ENCODE measurements at places on chromosomes 6 and 20.

GRCh38 chr6:122248001-122248669, 151.3 kb upstream of the HSF2 start:
- DNase-seq, result no peak

- DNase-seq, result no peak
Observed at GRCh38 chr6:157236040-157236725, 87.1 kb downstream of the TMEM242 start.

GRCh38 chr20:32278199-32278643, 770 bp downstream of the KIF3B start:
- no peak for DNase-seq

DNA sequence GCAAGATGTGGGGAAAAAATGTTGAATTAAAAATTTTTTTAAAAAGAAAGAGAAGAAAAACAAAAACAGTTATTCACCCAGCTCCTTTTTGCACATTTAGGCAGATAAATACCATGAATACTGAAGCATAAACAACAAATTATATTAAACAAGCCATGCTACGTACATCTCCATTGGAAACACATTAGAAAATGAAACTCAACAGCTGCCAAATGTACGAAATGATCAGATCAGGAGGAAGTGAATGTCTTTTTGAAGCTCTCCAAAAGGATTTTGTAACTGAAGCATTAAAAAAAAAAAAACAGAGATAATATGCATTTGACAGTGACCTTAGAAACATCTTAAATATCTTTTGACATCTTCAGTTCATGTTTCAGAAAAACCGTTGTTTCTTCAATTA, 56.7 kb downstream of the CD83 start:
- DNase-seq, result no peak

- DNase-seq, result no peak
Observed at GRCh38 chr6:6856538-6857523, 250.9 kb upstream of the RREB1 start.

- DNase-seq, result peak; percentile 87
Observed at GRCh38 chr6:30344868-30345671, at the start of gene RPP21. TSS of gene RPP21 (plus strand) at chr6:30345156. CDS start at chr6:30345172, 16 bp downstream.

DNA sequence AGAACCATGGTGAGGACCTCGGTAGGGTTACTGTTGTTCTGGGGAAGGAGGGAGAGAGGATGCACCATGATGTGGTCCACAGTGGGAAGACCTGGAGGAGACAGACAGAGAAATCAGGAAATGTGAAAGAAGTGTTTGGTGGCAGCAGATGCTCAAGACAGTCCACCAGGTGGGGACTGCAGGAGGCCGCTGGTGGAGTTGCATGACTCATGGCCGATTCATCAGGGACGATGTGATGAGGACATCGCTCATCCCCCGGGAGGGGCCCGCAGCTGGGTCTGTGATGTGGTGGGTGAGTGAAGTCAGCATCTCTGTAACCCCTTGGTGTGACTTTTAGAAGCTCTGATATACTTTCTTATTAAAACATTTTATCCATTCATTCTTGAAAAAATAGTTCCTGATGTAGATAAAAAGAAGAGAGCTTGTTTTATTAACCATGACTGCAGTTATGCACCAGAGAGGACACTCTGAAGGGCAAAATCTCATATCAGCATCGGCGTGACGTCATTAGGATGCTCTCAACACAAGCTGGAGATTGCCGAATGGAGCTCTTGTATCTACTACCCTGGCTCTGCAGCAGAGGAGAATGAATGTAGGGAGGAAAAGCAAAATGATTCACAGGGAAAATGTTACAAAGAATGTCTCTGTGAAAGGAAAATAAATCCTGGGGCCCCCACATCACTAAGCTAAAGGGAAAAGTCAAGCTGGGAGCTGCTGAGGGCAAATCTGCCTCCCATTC, 71.2 kb downstream of the RAMACL start:
- no peak for DNase-seq

DNA sequence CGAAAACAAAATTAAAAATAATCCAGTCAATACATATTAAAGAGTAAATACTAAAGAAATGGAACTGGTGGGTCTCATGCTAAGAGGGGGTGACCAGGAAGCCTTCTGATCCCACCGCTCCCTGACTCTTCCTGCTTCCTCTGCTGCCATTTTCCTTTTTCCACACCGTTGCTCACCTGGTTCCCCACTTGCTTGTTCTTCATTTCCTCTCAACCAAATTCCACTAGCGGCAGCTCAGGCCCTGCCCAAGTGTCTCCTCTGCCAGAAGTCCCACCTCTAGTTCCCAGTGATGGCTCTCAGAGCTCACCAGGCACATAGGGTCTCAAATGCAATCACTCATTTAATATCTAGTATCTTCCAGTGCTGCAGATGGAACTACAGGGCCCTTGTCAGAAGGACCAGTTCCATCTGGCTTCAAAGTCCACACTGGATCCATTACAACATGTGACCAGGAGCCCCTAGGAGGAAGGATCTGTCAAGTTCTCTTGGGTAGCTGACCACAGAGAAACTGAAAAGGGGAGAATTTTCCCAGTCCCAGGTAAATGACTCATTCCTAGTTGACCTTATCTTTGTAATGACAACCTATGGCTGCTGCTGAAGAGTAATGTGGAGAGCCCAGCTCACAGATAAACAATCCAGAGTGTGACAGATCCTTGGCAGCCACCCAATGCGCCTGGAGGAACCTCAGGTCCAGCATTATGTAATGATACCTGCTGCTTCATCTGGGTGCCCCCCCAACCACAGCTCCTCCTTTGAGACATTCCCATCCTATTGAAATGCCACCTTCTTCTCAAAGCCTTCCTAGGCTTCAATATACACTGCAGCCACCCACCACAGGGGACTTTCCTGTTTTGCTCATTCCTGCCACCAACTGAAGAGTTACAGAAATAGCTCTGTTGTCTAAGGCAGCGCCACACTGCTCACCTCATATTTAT, 38.2 kb downstream of the ELMO2 start:
- no peak for DNase-seq

- DNase-seq, result no peak
Observed at GRCh38 chr6:108350528-108350927, 55.7 kb downstream of the AFG1L start.

- no peak for DNase-seq
Observed at GRCh38 chr6:29907637-29908340, 34.5 kb upstream of the HLA-A start.

- DNase-seq, result no peak
Observed at GRCh38 chr20:20461551-20461950, 93.6 kb downstream of the INSM1 start.

- DNase-seq, result no peak
Observed at GRCh38 chr6:117761610-117762009, 86.3 kb downstream of the NUS1 start.

DNA sequence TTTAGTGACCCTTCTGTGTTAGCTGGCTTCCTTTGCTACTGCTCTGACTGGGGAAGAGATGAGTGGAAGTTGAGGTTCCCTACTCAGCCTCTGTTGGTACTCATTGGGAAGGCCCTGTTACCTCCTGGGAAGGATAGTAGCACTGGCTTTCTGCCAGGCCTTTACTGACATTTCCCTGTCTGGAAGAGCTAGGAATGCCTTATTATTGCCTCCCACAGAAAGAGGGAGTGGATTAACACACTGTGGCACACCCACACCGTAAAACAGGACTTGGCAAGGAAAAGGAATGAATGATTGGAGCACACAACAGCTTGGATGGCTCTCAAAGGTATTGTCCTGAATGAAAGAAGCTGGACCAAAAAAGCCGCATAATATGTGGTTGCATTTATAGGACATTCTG, 12.2 kb downstream of the ZNF831 start:
- DNase-seq, result peak; percentile 10

DNA sequence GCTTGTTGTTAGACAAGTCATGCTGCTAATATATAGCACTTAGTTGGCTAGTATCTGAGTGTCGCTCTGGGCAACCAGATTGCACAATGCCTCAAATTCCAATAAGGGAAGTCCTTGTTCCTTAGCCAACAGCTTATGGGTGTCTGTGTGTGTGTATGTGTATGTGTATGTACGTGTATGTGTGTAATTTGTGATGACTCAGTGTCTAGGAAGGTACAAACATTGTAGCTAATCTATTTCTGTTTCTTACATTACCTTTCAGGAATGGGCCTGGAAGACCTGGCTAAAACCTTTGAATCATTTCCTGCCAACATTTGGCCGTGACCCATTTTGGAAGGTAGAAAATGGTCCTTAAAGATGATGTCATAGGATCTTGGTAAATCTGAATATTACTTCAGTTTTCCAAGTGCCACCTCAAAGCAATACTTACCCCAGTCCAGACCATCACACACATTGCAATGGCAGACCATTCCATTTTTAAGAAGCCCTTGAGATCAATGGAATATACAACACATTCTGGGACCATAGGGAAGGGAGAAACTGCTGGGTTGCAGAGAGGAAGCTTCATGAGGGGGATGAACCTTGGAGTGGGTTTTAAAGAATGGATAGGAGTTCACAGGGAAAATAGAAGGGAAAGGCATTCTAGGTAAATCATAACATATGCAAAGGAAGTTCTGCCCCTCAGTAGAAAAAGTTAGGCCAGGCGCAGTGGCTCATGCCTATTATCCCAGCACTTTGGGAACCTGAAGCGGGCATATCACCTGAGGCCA, 25.1 kb downstream of the NEDD9 start:
- DNase-seq, result peak; percentile 37

- no peak for DNase-seq
Observed at GRCh38 chr6:108543175-108543940, 17.4 kb upstream of the FOXO3 start.

DNA sequence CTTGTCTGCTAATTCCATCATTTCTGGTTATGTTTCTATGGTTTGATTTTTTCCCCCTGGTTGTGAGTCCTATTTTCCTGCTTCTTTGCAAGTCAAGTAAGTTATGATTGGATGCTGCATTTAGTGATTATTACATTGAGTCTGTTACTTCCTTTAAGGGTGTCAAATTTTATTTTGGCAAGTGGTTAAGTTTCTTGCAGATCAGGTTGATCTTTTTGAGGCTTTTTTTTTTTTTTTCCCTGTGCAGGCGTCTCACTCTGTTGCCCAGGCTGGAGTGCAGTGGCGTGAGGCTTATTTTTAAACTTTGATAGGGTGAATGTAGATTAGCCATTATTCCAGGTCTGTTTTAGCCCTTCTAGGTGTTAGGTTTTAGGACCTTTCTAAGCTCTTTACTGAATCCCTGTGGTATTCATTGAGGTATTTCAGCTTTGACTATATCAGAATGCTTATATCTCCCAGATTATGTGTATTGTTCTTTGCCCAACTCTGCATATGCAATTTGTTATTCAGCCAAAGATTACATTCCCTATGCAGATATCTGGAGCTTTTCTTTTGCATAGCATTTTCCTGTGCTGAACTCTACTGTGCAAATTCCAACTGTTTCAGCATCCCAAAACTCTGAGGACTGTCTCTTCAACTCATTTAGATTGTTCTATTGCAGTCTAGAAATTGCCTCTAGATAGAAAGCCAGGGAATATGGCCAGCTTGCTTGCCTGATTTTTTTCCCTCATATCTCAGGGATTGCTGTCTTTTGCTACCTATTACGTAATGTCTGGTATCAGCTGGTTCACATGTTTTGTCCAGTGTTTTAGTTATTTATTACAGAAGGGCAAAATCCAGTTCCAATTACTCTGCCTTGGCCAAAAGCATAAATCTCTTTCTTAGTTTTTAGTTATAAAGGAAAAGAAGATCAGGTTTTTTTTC, 113.3 kb downstream of the AFG1L start:
- DNase-seq, result no peak

GRCh38 chr20:7411075-7411474, 529.2 kb downstream of the HAO1 start:
- no peak for DNase-seq

- DNase-seq, result peak; percentile 73
Observed at GRCh38 chr6:43667245-43668150, 20.1 kb downstream of the MRPS18A start.

DNA sequence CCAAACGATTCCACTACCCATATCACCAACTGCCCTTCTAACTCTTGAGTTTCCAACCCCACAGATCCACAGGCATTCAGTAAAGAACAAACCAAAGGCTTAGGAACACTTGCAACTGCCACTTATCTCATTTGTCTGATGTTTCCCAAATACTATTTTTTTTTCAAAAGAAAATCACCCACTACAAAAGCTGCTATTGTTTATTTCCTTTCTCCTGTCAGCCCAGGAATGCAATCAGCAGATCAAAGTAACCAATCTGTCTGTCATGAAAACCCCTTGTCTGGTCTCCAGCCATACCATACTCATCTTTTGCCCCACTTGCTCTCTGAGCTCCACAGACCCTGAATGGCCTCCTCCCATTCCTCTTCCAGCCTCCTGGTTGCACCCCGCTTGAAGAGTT, 8.8 kb upstream of the CST8 start:
- DNase-seq, result no peak

DNA sequence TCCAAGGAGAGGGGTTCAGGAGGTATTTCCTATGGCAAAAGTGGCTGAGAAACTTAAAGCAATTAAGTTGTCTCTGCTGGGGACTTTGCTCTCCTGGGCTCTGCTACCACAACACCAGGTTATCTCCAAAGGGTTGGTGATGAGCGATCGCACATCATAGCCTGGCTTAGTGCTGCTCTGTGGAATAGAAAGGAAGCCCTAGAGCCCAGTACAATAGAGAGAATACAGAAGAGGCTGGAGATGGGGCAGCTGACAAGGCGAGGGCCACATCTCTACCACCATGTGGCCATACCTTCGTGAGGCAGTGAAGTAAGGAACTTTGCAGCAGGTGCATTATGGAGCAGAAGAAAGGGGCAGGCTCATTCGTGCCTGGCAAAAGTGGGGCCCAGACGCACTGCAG, 8.6 kb upstream of the TMC2 start:
- DNase-seq, result no peak

GRCh38 chr6:168979254-168979653, 274.4 kb downstream of the THBS2 start:
- DNase-seq, result no peak

GRCh38 chr6:80454661-80455365, 348.3 kb downstream of the BCKDHB start:
- no peak for DNase-seq
